IMR-90 (cell line): ENCODE measurements at places on chromosomes 4 and X. TPM values are rescaled to one million over a fixed set of nuclear protein-coding genes. Genes with fewer than 3 reads are reported as not detected.

Gene BEND2
- total RNA-seq = not detected in 2 replicates

Gene CRMP1
- total RNA-seq = 4.1 and 4.4 TPM in 2 replicates

Gene SLC4A4
- 16.8 and 23.9 TPM in 2 replicates for total RNA-seq

Gene LRIT3
- not detected in 2 replicates for total RNA-seq

Gene ZC4H2
- total RNA-seq = 9.2 and 10.6 TPM in 2 replicates

Gene NKX1-1
- not detected in 2 replicates for total RNA-seq

Gene PRKG2
- 2.0 and 2.2 TPM in 2 replicates for total RNA-seq

Gene NDUFB11
- 17.0 and 24.4 TPM in 2 replicates for total RNA-seq

DNA sequence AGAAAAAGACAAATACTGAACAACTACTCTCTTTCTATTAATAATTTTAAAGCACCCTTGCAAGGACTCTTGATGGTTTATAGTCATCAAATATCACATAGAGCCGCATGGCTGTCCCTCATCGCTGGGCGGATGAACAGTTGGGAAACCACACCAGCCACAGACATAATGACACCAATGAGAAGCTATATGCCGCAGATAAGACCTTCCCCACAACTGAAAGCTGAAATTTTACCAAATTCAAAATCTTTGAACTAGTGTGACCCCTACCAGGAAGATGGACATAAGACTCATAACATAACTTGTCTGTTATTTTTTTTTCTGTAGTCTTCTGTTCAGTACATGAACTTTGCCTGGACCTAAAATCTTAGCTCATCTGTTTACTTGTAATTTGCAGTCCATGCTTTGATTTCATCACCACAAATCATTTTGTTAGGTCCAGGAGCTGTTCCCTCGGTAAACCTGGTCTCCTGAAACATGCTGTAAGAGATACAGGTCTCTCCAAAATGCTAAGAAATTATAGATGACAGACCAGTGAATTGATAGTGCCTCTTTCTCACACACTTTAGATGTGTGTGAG, 157.3 kb upstream of the RAPGEF2 start:
- no peak for DNase-seq

GRCh38 chrX:69185141-69185540, 19.9 kb upstream of the PJA1 start:
- no peak for DNase-seq

DNA sequence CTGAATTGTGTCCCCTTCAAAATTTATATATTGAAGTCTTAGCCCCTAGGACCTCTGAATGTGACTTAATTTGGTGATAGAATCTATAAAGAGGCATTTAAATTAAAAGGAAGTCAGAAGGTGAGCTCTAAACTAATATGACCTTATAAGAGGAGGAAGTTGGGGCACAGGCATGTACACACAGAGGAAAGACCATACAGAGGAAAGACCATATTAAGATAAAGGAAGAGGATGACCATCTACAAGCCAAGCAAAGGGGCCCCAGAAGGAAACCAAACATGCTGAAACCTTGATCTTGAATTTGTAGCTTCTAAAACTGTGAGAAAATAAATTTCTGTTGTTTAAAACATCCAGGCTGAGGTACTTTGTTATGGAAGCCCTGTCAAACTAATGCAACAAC, 26.9 kb upstream of the CYBB start:
- no peak for DNase-seq

GRCh38 chrX:40008791-40009461, 88.8 kb downstream of the BCOR start:
- DNase-seq = no peak
